GOT3 (cell line): ENCODE measurements at places on chromosomes 6 and 20.

- peak; percentile 79 for DNase-seq
Observed at GRCh38 chr6:3825851-3826581, 23.2 kb upstream of the FAM50B start.

- no peak for DNase-seq
Observed at GRCh38 chr20:11651138-11651537, 266.6 kb upstream of the BTBD3 start.

DNA sequence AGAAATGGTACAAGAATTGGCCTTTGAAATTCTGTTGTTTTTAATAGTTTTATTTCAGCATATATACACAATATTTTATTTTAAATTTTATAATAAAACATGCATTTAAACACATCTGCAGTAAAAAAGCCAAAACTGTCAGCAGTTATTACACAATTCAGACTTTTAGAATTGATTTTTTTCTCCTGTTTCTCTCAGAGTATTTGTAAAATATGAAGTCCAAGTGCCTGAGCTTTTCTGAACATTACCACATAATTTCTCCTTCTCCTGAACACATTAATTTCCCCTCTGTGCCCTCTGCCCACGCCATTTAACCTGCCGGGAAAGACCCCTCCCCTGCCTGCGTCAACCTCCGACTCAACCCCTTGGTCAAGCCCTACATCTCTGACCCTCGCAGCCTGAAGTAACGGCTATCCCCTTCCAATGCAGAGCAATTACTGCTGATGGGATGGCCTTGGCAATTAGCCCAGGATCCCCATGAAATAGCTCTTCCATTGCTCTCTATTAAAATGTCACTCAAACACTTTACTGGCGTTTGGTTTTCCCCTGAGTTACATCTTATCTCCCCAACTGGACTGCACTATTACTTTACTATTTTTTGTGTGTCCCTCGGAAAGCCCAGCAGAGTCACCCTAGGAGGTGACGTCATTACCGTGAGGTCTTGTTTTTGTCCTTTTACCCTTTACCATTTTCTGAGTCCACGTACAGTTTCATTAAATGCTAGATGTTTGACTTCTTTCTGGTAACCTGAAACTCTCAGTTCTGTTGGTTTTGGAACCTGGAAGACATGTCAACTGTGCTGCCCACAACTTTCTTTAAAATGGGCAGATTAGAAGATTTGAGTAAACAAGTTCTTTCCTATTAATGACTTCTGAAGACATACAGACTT lies 146.7 kb upstream of the TAB2 start:
- DNase-seq, result no peak

DNA sequence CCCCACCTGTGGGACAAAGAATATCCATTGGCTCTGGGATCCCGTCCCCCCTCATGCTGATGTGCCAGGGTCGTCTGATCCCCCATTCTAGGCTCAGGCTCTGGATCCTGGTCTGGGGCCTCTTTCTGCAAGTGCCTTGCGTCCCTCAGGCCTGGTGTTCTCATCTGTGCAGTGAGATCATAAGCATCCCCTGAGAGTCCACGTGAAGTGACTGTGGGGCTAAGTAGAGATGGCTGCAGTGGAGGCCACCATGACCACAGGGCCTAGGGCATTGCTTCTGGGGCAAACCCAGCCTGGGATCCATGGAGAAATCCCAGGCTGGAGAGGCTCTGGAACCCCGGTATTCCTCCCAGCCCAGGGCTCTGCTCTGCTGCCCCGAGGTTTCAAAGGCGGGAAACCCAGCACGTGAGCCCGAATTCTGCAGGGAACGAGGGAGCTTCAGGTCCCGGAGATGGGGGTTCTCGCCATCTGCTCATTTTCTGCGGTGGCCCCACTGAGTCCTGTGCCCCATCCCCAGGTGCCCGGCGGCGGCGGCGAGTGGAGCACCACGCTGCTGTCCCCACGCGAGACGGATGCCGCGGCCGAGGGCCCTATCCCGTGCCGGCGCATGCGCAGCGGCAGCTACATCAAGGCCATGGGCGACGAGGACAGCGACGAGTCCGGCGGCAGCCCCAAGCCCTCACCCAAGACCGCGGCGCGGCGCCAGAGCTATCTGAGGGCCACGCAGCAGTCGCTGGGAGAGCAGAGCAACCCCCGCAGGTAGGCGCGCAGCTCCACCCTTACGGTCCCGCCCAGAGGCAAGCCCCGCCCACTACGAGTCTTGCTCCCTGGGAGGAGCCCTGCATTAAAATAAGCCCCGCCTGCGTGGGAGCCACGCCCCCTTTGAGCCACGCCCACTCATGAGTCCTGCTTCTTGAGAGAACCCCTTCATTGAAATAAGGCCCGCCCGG lies 105.5 kb upstream of the MYL9 start:
- DNase-seq, result peak; percentile 45

GRCh38 chr6:86502497-86502896 lies 434.8 kb upstream of the HTR1E start:
- DNase-seq, result no peak

DNA sequence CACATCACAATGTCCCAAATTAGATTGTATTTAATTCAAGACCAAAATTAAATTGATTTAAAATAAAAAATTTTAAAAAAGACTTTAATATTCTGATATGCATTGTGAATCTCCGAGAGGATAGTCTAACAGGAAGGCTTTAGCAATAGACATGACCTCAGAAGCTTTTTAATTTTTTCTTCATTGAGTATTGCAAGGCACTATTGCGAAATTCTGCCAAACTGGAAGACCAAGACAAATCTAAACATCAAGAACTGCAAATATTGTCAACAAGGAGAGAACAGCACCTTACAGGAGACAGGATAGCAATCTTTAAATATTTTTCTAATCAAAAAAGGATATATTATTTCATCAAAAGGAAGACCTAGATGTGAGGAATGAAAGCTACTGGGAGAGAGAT lies 56.9 kb downstream of the BMP5 start:
- no peak for DNase-seq

DNA sequence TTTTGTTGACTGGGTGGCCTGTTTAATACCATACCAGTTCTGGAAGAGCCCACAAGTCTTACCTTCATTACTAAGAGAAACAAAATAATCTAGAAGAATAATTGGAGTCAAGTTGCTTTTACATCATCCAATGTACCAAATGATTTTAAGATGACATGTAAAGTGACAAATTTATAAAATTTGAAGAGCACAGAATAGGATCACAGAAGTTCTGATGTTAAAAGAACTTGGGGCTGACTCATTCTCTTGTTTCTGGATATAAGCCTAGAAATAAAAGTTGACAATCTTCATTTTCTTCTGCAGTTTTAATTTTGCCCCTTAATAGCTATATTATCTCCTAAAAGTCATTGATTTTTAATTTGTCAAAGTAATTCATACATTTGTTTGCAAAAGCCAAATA lies 317.5 kb upstream of the MARCKS start:
- DNase-seq, result no peak

DNA sequence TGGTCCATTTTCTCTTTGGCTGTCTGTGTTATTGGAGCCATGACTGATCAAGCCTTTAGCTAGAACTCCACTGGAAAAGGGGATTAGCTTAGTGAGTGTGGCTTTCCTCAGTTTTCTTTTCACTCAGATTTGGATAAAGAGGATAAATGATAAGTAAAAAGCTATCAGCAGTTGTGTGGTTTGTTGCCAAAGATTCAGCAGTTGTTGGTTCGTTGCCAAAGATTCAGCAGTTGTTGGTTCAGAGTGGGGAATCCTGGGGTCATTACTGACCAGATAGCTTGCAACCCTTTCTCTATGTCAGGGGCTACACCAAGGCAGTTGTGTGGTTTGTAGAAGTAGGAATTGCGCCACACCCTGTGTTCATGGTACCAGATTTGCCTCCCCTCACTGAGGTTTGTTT lies 107.7 kb upstream of the SCP2D1 start:
- no peak for DNase-seq

DNA sequence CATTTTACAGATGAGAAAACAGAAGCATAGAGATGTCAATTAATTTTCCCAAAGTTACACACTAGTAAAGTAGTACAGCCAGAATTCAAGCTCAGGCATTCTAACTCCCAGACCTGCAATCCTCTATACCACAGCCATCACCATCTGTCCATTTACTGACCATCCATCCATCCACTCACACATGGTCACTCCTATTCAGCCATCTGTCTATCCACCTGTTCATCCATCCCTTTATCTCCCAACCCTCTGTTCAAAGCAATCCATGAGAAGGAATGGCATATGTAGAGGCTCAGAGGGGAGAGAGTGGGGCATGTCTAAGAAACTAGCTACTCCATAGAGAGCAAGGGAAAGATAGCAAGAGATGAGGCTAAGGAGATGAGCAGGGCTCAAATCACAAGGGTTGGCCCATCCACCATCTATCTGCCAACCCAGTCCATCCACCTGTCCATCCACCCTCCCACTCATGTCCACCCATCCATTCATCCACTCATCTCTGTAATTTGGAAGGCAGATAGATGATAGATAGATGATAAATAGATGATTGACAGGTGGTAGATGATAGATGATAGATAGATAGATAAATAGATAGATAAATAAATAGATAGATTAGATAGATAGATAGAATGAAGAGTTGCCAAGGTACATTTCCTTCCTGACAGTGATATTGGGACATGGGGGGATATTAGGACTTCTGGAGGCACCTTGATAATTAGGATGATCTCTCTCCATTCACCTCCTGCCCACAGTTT lies 12.2 kb upstream of the C6orf132 start:
- DNase-seq, result no peak

DNA sequence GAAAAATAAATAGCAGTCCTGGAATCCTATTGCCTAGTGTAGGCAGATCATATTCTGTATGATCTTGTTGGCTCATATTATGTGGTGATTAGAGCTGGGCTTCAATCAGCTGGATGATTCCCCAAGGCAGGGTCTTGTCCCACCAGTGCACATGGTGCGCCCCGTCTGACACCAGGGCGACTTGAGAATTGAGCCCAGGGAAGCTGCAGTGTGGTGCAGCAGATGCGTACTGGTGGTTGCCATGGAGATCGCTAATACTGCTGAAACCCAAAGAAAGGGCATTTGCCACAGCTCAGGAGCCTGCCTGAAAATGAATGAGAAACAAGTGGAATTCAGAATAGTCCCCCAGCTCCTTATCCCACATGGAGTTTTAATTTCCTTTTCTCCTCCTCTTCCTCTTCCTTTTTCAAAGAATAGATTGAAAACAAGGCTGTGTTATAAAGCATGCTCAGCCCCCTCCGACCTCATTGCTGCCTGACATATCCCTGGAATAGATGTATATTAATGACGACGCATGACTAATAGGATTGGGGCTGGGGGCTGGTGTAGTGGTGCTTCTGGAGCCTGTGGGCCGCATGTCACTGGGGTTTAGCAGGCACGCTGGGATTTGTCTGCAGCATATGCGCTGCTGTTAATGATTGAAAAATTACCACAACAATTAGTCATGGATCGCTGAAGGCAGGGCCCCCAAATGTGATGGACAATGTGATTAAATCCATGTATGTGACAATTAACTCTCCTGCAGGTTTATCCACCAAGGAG lies 210.5 kb downstream of the FARS2 start:
- no peak for DNase-seq

DNA sequence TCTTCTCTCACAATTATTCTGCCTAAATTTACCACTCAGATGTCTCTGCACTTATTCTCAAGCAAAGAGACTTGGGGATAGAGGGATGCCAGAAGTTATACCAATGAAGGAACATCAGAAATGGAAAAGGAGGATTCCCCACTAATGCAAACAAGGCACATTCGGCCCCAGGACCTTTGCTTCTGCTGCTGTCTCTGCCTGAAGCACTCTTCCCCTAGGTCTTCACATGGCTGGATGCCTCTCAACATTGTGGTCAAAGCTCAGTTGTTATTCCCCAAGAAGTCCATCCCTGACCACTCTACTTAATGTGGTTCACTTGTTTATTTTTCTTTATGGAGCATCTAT lies 508.7 kb downstream of the DOK5 start:
- DNase-seq, result no peak

DNA sequence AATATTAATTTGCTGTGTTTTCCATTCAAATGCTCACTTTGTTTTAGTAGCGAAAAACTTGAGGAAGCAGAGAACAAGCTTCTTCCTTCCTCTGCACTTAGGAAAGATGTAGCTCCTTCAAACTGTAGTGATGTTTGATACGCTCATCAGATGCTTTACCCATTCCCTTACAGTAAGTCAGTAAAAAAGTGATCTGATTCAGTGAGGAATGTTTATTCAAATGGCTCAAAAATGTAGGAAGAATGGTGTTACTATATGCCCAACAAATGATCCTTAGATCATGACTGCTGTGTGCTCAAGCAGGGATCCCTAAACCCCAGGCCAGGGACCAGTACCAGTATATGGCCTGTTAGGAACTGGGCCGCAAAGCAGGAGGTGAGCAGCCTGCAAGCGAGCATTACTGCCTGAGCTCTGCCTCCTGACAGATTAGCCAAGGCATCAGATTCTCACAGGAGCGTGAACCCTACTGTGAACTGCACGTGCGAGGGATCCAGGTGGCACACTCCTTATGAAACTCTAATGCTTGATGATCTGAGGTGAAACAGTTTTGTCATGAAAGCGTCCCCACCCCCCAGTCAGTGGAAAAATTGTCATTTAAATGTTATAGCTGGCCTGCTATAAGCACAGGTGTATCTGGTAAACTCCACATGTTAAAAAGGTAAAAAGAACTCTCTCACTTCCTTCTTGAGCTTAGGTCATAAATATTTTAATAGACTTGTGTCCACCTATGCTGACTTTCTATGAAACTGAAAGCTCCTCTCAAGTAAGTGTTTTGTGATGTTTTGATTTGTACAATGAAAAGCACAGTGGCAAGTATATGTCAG lies 187.2 kb downstream of the FOXC1 start:
- DNase-seq, result no peak

DNA sequence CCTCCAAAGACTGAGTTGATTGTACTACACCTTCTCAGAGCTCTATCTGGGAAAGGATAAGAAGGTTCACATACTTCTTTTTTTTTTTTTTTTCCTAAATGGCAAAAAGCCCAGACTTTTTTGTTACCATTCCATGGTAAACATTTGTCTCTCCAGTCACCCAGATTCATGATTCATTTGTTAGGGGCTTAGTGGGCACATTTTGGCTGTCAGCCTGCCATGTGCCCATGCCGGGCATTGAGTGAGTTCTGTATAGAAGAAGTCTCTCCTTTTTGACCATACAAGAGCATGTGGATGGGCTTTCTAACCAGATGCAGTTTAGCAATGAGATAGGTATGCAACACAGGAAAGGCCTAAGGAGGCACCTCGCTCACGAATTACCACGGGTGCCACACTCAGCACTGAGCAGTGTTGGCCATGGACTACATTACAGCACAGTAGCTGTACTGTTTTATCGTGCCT lies 447.5 kb upstream of the HSF2 start:
- DNase-seq, result peak; percentile 14

DNA sequence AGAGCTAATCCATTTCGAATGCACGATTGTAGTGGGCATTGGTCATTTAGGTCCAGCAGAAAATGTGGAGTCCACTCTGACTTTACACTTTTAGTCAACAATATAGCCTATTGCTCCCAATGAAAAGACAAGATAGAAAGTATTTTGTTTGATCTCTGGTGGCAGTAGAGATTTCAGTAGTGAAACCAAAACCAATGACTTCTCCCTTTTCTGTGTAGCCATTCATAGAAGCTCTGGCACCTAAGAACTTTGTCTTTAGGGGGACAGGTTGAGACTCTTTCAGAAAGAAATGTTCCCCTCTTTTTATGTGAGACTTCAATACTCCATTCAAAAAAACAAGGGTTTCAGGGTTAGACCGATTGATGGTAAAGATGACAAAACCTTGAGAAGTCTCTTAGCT lies 510.8 kb upstream of the POU3F2 start:
- DNase-seq, result no peak
